ENCODE measurements at places on chromosomes 16 and 17. TPM values are rescaled to one million over a fixed set of nuclear protein-coding genes. Genes with fewer than 3 reads are reported as not detected.

DNA sequence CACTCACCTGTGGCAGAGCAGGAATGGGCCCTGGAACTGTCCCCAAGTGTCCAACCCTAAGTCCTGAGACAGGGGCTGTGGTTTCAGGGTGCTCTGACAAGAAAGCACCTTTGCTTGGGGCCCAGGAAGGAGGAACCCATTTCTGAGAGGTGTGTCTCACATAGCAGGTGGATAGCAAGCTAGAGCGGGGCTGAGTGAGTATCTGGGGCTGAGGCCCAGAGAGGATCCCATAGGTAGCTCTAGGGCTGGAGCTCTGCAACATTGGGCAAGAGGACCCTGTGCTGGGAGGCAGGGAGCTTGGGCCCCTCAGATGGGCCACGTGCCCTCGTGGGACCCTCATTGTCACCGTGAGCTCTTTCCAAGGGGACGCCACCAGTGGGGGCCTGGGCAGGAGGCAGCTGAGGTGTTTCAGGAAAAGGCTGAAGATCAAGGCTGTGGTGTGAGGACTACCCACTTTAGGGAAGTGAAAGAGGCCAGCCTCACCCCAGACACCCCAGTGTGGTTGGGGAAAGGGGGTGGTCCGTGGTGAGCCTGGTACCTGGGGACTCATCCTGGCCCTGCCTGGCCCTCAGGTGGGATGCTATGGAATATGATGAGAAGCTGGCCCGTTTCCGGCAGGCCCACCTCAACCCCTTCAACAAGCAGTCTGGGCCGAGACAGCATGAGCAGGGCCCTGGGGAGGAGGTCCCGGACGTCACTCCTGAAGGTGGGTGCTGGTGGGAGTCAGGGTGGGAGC, 5.3 kb downstream of the DEF8 start:
- DNase-seq, result no peak

- DNase-seq, result no peak
Measured at GRCh38 chr17:46720408-46720807, 98.1 kb downstream of the WNT3 start.

DNA sequence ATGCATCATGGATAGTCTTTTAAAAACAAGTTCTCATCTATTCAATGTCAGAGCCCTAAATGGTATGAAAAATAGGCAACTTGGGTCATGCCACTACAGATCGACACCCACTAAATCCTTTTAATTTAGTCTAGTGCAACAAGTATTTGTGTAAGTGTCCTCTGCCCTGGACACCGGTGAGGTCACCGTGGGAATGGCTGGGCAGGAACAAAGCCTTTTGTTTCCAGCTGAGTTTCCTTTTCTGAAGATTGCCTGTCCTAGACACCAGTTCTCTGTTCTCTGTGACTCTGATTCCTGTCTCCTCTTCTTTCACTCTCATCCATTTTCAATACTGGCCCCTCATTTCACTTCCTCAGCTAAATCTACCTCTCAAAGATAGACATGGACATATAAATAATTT, 446.5 kb downstream of the MAF start:
- DNase-seq, result no peak

- DNase-seq, result no peak
Measured at GRCh38 chr17:9729735-9730420, 61.5 kb downstream of the DHRS7C start.

- no peak for DNase-seq
Measured at GRCh38 chr16:76280421-76281215, 3.4 kb downstream of the CNTNAP4 start.

Gene CNGB1
- polyA plus RNA-seq, result 0.03 TPM

GRCh38 chr16:89452241-89452640, 38.1 kb downstream of the ANKRD11 start:
- no peak for DNase-seq

Gene KRT39
- polyA plus RNA-seq, result 7.2 TPM

DNA sequence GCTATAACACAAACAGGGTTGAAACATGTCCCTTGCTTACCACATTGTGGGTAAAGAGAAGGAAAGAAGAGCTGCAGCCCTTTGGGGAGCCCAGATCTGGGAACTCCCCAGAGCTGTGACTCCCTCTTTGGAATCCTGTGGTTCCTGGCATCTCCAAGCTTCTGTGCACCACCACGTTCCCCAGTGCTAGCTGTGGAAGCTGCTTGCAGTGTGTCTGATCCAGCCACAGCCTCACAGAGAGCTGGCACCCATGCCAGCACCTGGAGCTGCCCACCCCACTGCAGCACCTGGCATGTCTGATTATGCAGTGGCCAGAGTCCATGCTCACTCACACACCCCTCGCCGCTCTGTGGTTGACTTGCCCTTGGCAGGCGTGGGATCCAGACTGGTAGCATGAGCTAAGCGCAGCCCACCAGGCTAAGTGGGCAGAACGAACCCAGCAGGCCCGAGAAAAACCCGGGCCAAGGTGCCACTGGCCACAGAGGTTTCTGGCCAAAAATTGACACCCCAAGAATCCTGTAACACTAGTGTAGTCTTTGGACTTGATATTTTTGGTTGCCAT, 252.6 kb upstream of the KCNJ16 start:
- no peak for DNase-seq

- DNase-seq, result no peak
Measured at GRCh38 chr16:85502357-85502756, 110.8 kb upstream of the GSE1 start.

Gene GPR139
- not detected for polyA plus RNA-seq

- no peak for DNase-seq
Measured at GRCh38 chr16:31707743-31708335, 165.8 kb upstream of the ZNF267 start.

DNA sequence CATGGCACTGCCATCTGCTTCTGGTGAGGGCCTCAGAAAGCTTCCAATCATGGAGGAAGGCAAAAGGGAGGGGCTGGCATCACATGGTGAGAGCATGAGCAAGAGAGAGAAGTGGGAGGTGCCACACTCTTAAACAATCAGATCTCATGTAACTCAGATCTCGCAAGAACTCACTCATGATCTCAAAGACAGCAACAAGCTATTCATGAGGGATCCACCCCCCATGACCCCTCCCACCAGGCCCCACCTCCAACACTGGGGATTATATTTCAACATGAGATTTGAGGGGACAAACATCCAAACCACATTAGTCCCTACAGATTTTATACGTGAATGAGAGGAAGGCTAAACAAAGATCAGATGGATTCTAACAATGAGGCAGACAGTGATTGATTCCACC, 8.9 kb upstream of the TMEM132E start:
- DNase-seq, result no peak

- DNase-seq, result no peak
Measured at GRCh38 chr16:12869698-12870427, 31.5 kb upstream of the SHISA9 start.
